H4 (cell line): ENCODE measurements at places on chromosomes 4 and X.

- DNase-seq: no peak
These were observed 121.7 kb downstream of the TLL1 start for GRCh38 chr4:165994701-165995100.

DNA sequence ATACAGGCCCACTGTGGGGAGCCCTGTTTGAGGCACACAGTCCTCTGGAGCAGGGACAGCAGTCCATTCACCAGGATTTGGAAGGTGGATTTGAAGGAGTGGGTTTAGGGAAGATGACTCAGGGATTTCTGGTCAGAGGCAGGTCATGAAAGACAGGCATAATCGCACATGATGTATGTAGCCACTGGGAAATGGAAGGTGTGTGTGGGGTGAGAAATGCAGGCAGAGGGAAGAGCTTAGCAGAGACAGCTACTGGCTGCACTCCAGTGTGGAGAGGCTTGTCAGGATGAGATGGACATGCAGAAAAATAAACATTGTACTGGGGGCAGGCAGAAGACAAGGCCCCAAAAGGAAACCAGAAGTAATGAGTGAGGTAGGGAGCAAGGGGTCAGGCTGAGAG lies 85.2 kb upstream of the STS start:
- DNase-seq: peak; percentile 4

DNA sequence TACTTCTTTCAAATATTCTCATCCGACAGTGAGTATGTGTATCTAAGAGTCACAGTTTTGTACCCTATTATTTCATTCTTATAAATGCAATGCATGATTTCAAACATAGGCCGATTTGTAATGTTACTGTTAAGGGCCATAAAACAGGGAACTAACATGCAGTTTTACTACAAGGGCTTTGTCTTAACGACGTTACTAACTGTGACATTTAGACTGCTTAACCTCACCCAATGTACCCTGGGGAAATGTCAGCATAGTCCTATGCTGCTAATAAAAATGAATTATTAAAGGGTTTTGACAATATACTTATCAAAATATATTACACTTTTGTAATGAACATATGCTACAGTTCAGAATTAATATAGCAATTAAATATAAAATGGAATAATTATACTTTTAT lies 74.8 kb upstream of the CPXCR1 start:
- no peak for DNase-seq

DNA sequence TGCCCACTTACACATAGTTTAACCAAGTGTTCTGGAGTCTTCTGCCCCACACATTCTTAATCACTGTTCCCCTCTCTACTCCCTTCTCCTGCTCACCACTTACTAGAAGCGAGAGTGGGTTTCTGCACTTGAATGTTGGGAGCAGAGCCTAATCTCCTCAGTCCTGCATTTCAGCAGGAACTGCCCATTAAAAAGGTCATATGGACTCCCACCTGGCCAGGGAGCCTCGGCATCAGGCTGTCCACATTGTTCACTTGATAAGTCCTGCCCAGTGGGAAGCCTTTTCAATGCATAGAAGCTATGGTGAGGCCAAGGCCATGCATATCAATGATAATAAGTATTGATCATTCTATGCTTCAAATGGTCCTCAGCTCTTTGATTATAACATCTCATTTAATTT lies 144.3 kb downstream of the LDB2 start:
- no peak for DNase-seq

DNA sequence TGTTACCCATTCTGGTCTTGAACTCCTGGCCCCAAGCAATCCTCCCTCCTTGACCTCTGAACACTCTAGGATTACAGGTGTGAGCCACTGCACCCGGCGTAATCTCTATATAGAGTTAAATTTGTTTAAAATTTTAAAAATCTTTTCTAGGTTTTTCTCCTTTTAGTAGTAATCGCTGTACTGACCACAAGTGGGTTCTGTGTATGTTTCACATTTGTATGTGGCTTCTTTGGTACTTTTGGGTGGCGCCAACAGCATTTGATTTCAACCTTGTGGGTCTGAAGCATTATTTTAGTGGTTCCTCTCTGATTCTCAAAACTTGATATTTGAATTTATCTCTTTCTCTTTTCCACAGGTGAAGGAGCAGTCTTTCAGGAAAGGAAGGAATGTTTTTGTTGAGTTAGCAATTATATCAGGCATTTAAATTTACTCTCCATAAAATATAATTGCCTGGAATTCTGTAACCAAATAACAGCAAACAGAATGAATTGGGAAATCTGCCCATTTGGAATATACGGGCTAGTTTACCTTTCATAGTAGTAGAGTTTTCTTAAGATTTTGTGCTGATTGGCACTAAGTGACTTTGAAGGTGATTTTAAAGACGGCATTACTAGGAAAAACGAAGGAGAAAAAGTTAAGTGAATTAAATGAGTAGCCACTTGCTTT lies 29.5 kb downstream of the ARHGAP10 start:
- no peak for DNase-seq

- DNase-seq: no peak
These were observed 103.1 kb downstream of the CHIC2 start for GRCh38 chr4:53961351-53961750.

DNA sequence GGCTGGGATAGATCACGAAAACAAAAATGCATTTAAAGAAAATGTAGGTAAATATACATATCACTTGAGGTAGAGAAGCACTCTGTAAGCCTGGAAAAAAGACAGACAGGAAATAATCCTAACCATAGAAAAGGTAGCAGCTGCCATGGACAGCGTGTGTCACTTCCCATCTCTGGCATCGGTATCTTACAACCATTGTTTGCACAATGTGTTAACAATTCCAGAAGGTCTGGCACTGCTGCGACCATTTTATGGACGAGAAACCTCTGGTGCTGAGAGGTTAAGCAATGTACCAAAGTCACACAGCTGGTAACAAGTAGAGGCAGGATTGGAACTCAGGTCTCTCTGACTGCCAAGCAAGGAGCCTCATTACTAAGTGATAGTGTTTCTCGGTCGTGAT lies 1.7 kb upstream of the MTNR1A start:
- no peak for DNase-seq

DNA sequence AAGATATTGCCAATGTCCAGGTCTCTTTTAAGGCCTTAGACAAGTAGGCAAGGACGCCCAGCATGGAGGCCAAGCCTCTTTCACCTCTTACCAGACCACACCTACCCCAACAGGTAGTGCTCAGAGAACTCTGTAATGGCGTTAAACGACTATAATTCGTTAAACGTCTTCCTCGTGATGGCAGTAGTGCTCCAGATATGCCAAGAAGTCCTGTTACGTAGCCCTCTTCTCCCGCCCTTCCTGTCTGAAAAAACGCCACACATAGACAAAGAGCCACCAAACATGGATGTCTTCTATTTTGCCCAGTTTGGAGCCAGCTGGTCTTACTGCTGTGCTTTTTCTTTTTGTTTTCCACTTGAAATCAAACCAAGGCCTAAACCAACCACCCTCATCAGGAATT lies 190.7 kb downstream of the OR13H1 start:
- no peak for DNase-seq

DNA sequence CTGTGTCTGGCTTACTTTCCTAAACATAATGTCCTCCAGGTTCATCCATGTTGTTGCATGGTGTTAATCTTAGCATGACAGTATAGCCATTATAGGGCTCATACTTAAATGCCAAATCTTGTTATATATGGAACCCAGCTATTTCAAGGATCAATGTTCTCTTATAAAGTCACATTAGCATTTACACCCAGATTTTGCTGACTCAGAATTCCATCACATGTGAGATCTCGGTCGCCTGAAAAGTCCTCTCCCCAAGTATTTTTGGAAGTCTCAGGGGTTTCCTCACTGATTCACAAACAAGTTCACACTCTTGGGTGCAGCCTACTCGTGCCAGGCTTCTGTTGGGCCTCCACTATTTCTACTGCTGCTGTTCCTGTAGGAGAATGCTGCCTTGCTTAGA lies 19.9 kb upstream of the C4orf51 start:
- DNase-seq: no peak

GRCh38 chrX:125544031-125544660 lies 224.5 kb downstream of the TEX13C start:
- DNase-seq: no peak

DNA sequence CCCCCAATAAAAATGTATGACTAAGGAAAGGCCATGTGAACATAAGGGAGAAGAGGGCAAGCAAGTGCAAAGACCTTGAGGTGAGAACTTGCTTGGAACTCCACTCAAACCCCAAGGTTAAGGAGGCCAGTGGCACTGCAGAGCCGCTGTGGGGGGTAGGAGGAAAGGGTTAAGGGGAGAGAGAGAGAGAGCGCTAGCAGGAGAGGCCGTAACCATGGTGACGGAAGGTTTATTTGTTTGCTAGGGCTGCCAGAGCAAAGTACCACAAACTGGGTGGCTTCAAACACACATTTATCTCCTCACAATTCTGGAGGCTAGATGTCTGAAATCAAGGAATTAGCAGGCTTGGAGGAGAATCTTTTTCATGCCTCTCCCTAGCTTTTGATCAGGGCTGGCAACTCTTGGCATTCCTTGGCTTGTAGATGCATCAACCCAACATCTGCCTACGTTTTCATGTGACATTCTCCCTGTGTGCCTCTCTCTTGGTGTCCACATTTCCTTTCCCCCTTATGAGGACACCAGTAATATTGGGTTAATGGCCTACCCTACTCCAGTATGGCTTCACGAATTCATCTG lies 35.2 kb downstream of the SMIM20 start:
- DNase-seq: no peak

- no peak for DNase-seq
These were observed 42.6 kb downstream of the GASK1B start for GRCh38 chr4:158130204-158130603.

DNA sequence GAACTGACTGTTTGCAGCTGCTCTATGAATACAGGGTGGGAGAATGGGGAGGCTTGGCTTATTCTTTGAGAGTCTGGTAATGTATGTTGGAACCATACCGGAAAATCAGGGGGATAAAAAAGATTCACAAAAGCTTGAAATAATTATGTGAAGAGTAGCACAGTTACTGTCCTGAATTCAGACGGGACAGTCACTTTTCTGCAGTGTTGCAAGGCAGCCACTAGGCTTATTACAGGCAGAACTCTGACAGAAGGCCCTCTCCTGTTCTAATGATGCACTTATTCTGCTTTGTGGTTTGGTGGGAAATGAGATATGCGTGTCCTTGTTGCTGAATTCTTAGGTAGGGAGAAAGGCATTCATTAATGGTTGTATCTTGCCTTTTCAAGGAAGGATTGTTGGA lies 37.2 kb downstream of the GUCY1B1 start:
- peak; percentile 79 for DNase-seq

GRCh38 chr4:68074397-68074796 lies 55.3 kb downstream of the TMPRSS11F start:
- DNase-seq: peak; percentile 14

DNA sequence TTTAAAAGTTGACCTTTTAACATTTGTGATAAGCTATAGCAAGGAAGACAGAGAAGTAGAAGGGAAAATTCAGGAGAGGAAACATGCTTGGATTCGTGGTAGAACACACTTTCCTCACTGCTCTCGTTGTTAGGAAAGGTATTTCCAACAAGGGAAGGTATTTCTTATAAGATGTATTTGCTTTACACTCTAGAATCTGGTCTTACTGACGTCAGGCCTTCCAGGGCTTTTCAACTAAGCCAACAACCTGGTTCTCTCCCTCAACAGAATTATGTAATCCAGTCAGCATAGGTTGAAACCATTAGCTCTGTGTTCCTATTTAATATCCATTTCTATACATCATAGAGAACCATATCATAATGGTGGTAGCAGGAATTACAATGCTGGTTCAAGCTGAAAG lies 241.9 kb downstream of the SLC39A8 start:
- no peak for DNase-seq

- no peak for DNase-seq
These were observed 34.3 kb downstream of the ENPEP start for GRCh38 chr4:110510277-110510676.

DNA sequence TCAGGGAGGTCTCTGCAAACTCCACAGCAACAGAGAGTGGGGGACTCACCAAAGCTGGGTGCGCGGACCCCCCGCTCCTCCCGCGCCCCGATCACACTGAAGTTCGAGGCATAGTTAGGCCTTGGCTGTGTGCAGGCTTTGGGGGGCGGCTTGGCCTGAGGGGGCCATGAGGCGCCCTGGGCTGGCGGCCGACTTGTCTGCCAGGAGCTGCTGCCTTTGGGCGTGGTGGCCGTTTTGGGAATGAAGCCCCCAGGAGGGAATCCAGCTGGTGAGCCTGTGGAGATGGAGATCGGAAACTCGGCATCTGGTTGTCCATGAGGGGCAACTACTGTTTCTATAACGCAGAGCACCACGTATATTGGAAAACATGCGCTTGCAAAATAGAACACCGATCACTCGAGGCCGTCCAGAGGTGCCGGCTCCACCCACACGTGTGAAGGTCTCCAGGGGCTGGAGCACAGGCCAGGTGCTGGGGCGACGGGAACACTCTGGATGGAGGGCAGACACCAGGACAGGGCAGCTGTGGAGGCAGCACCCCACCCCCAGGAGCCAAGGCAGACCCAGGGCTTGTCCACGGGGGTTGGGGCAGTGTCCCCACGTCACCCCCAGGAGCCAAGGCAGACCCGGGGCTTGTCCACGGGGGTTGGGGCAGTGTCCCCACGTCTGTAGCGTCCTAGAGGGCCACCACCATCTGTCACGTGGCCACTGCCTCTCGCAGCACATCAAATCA lies 25.9 kb upstream of the CPLX1 start:
- DNase-seq: no peak

DNA sequence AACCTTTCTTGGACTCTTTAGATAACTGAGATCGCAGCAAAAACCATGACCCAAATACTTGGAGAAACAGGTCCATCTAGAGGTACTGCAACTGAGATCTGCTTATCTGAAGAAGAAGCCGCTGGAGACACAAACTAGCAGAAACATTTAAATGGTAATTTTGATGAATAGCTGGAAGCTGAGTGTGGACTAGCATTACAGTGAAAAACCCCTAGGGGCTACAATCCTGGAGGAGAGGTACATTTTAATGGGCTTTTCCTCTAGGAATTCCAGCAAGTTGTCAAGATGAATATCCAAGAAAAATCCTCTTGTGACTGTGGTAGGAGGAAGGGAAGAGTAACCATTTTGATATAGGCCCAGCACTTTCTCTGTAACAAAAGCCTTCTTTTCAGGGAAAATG lies 592.5 kb upstream of the GRIA3 start:
- no peak for DNase-seq

GRCh38 chr4:1973661-1974060 lies 35.1 kb downstream of the NELFA start:
- DNase-seq: no peak

DNA sequence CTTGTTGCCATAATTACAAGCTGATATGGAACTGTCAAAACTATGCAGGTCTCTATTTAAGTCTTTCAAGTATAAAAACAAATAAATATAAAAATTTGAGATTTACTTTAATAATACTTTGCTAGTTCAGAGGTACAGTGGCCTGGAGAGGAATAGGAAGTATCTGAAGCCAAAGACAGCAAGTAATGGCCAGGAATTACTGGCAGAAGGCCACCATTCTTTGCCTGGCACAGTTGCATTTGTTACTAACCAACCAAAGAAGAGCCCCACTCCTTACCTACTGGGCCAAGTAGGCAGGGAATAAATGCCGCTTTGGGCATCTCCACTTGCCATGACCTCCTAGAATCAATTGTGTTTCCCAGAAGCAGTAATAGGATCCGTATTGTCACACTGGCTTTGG lies 13.8 kb upstream of the ADAMTS3 start:
- no peak for DNase-seq
